ENCODE measurements at places on chromosomes 12 and 14. TPM values are rescaled to one million over a fixed set of nuclear protein-coding genes. Genes with fewer than 3 reads are reported as not detected.
A peak's percentile ranks its signal among the peaks of the same experiment; 100 is the strongest.

The DAAM1 gene
- total RNA-seq = 44.5 TPM

The MFAP5 gene
- total RNA-seq = 24.5 TPM

The KLRF1 gene
- total RNA-seq = not detected

DNA sequence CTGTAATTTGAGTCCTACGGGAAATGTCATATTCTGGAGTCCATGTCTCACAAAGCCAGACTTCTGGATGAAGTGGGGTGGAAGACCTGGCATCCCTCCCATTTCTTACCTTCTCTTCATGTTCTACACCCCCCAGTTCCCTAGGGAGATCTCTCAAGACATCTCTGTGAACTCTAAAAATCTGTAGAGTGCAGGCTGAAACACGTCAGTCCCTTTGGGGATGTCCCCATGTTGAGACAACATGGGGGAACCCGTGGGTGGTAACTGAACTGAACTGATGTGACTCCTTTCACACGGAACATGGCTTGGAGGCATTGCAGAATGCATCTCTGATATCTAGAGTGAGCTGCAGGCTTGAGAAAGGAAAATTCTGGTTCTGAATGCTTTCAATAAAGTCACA is 15.2 kb downstream of the SERPINA12 start:
- no peaks in the 10 kb centered on the region for H3K36me3 ChIP-seq
- H3K27me3 ChIP-seq = no peaks in the 10 kb centered on the region
- no peak for DNase-seq
- no peak overlapping the region for H3K4me3 ChIP-seq
- H3K27ac ChIP-seq = no peak overlapping the region

DNA sequence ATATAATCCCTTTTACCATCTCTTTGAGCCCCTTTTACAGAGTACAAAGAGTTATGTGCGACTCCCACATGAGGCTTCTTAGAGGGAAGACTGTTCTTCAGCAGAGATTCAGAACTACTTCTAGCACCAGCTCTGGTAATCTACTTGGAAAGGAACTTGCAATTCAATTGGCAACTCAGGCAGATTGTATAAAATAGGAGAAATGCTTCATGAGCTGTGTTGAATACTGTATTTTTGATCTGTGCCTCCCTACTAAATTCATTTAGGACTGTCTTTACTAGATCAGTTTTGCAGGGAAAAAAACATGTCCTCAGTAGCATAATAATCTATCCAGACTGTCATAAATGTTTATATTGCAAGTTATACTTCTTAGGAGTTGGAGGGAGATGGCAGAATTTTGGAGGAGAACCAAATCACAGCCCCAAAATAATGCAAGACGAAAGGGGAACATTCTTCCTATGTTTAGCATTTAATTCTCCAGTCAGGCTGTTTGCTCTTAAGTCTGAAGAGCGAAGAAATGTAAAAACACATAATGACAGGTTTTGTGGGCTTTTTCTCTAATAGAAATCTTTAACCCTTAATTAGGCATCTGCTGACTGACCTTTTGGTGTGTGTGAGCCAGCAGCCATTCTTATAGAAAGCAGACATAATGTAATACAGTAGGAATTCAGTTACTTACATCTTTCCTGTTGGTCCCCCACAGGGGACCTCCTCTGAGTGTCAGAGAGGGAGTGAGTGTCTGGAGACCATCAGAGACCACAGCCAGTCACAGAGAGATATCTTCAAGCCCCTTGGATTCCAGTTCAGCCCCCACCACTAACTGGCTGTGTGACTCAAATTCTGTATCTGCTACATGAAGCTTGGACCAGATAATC is 3.9 kb downstream of the ANO4 start:
- H3K27me3 ChIP-seq = peaks cover 5% of the 10 kb centered on the region
- no peak overlapping the region for H3K4me3 ChIP-seq
- H3K4me1 ChIP-seq = no peaks in the 10 kb centered on the region
- no peaks in the 10 kb centered on the region for H3K36me3 ChIP-seq
- no peak overlapping the region for H3K27ac ChIP-seq

- H3K4me3 ChIP-seq = no peak overlapping the region
- H3K27ac ChIP-seq = no peak overlapping the region
- H3K4me1 ChIP-seq = no peaks in the 10 kb centered on the region
- H3K27me3 ChIP-seq = no peaks in the 10 kb centered on the region
Measured at GRCh38 chr12:77888611-77889010, 57.9 kb downstream of the NAV3 start.

DNA sequence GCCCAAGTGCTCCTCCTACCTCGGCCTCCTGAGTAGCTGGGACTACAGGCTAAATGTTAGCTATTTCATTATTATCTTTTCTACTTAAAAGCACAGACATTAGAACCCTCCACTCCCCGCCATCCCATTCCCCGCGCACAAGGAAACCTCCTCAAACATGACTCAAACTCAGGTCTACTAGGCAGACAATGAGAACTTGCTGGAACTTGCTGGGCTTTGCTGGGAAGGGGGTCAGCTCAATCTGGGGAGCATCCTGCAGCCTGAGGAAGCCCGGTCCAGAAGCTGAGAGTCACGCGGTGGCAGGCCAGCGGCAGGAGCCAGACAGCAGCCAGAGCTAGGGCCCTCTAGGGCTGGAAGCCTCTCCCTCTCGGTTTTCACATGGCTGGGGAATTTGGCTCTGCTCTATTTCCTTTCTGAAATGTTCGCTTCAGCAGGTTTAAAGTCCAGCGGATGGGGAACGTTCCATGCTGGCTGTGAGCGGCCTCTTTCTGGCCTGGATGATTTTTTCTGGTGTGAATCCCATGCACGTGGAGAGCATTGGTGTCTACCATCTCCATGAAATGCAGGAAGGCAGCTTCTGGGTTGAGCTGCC is 68.5 kb downstream of the SLC6A12 start:
- no peaks in the 10 kb centered on the region for H3K4me1 ChIP-seq
- H3K27ac ChIP-seq = peak overlapping the region; percentile 83
- no peak overlapping the region for H3K4me3 ChIP-seq
- no peaks in the 10 kb centered on the region for H3K36me3 ChIP-seq
- DNase-seq = no peak

DNA sequence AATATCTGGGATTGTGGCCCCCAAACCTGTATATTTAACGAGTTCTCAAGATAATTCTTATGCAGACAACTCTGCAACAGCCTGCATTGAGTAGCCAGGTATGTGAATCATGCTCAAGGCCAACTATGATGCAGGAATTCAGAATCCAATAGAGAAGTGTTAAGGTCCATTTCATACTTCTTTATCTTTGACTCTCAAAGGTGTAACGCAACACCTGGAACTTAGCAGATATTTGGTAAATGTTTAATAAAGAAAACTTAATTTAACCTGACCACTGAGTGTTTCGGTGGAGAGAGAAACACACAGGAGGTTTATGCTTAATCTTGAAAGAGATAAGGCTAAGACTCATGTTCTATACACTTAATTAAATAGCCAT is 156.5 kb upstream of the PLEKHG7 start:
- H3K4me1 ChIP-seq = peaks cover 33% of the 10 kb centered on the region
- H3K27me3 ChIP-seq = no peaks in the 10 kb centered on the region
